ENCODE measurements at places on chromosomes 7 and 10.

DNA sequence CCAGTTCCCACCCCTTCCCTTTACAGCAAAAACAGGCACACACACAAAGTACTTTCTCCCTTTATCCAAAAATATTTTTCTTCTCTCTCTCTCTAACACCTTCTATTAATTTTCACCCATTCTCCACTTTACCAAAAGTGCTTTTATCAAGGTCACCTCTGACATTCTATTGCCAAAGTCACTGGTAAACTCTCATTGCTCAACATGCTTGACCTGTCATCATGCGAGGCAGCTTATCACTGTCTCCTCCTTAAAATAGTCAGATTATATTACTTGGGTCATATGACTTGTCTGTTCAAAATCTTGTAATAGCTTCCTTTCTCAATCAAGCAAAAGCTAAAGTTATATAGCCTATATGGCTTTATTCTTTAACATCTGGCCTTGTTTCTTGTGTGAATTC, 28.6 kb downstream of the MACC1 start:
- DNase-seq: no peak

GRCh38 chr10:78575400-78575799, 493.4 kb upstream of the ZMIZ1 start:
- DNase-seq: no peak

- DNase-seq: no peak
Measured at GRCh38 chr7:47069385-47070076, 512.4 kb downstream of the TNS3 start.

- no peak for DNase-seq
Measured at GRCh38 chr7:19442016-19442785, 266.6 kb downstream of the POLR1F start.

DNA sequence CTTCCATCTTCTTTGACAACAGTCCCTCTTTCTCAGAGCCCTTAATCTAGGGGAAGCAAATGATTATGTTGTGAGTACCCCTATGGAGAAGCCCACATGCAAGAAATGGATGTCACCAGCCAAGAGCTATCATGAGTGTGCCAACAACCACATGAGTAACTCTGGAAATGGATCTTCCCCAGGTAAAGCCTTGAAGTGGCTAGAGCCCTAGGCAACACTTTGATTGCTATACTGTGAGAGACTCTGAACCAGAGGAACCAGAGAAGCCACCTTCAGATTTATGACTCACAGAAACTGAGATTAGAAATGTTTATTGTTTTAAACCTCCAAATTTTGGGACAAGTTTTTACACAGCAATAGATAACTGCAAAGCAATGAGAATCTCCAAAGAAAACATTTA, 60.9 kb upstream of the COL1A2 start:
- no peak for DNase-seq

DNA sequence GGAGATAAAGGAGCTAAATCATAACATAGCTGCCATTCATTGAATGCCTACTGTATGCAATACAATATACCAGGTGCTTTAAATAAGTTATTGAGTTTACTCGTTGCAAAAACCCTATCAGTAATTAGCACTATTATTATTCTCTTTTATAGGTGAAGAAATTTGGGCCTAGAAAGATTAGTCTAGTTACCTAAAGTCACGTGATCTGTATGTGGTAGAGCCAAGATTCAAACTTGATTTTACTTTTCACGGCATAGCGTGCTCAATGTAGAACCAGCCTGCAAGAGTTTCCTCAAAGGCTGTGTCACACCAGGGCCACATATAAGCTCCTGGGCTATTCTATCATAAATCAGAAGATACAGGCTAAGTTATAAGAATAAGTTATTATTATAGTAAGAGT, 439.9 kb downstream of the GFRA1 start:
- DNase-seq: no peak

DNA sequence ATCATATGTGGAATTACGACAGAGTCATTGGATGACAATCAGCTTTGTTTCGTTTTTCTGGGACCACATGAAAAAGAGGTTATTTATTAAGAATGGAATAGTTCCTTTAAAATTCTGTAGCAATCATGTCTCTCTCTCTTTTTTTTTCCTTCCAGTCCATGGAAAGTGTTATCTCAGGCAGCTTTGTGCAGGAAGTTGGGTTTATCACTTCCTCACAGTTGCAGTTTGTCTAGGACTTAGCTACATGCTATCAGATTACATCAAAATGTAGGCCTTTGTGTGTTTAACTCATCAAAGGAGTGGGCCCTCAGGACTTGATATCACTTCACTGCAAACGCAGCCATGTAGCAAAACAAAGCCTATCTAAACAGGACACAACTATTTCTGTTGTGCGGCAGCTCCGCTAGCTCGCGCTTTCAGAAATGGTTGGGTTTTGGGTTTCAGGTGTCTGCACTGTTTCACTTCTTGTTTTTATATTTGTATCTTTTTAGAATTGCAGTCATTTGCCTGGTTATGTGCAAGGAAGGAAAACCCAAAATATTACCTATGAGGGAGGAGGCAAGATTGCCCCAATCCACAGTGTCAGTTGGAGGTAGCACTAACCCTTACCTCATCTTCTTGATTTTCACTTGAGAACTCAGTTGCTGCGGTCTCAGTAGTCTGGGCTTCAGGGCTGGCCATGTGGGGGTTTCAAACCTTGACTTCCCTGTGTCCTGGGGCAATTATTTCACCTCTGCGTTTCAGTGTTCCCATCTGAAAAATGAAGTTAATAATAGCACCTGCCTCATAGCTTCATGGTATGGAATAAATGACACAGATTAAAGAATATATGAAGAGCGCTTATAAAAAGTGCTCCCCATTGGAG, 66.7 kb downstream of the HHEX start:
- no peak for DNase-seq

GRCh38 chr7:74606909-74607510, 50.5 kb upstream of the GTF2I start:
- DNase-seq: no peak

- no peak for DNase-seq
Measured at GRCh38 chr7:32018845-32019578, 51.2 kb downstream of the PDE1C start.

DNA sequence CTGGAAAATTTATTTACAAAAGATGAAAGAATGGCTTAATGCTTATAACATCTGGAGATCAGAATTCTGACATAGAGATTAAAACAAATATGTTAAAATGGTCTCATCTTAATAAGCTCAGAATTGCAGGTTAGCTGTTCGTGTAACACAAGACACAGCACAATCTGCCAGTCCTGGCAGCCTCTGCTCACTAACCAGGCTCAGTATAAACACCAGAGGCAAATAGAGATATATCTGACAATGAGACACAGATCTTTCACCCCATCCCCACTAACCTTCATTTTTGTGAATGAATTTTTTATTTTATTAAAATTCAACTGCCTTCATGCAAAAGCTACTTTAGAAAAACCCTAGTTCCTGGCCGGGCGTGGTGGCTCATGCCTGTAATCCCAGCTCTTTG, 51.8 kb downstream of the RELN start:
- no peak for DNase-seq

DNA sequence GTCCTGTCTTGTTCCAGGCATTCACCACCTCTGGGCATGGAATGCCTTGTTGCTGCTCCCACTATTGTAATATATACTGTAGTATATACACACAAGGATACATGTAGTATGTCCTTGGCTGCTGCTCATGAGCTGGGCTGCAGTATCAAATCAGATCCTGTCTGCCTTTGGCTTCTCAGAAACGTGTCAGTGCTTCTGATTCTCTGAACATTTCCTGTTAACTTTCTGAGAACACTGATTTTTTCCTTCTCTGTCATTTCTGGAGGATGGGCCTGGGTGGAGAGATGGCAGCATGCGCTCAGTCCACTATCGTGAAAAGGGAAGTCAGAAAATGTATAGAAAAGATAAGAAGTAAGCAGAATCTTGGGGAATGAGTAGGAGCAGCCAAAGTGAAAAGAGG, 12.2 kb downstream of the SFTPA2 start:
- DNase-seq: peak; percentile 29

DNA sequence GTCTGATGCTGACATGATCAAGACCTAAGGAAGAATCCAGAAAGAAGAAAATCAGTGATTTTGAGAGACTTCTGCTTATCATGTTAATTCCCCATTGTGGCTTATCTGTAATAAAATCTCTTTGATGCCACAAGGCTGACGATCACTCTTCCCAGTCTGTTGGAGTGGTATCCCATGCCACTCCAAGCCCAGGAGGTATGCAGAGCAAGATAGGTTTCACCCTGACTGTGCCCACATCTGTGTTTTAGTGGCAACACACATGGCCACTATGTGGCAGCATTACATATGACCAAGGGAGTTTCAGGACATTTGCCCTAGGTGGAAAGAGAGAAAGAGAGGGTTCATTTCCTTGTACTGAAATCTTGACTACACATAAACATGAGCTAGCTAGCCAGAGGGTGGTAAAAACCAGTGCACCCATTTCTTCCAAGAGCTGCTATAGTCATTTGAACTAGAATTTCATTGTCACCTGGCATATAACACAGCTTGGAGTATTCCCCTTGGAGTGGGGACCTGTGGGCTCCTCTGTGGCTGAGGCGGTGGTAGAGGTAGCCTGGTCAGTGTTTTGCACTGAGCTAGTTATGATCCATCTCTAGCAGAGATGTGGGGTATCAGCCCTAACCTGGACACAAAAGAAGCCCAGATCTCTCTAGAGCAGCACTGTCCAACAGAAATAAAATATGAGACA, 20.8 kb downstream of the LAMB4 start:
- DNase-seq: peak; percentile 45

DNA sequence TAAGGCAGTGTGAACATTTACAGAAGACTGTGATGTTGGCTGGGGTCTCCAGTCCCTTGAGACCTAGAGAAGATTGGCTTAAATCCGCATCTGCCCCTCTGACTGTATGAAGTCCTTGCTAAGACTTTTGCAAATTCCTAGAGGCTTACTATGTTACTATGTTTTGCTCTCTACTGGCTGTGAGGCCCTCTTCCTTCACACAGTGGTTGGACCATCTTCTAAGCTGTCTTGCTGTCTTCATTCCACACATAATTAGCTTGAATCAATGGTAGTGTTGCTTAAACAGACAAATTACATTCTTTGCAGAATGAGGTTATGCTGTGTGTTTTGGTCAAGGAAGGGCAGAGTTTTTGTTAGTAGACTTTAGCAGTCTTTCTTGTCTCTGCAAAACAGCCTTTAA, 658.0 kb downstream of the TYW1 start:
- no peak for DNase-seq

DNA sequence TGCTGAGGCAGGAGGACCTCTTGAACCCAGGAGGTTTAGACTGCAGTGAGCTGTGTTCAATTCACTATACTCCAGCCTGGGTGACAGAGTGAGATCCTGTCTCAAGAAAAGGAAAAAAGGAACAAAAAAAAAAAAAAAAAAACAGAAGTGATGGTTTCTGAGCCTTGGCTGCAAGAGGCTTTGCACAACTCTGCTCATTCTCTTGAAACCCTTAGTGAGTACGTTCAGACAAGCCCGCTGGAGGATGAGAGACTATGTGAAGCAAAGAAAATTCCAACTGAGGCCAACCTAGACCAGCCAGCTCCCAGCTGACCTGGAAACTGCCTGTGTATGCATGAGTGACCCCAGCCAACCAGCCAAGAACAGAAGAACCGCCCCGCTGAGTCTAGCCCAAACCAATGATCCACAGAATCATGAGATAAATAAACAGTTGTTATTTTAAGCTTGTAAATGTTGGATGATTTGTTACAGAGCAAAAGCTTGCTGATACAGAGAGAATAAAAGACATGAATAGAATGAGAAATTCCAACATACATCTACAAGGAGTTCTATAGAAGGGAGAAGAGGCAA, 50.6 kb upstream of the FZD9 start:
- no peak for DNase-seq

All from activated naive CD4-positive, alpha-beta T cell treated with anti-CD3 and anti-CD28 coated beads for 36 hours (primary cell).